ENCODE measurements at places on chromosomes 4 and X. TPM values are rescaled to one million over a fixed set of nuclear protein-coding genes. Genes with fewer than 3 reads are reported as not detected.

DNA sequence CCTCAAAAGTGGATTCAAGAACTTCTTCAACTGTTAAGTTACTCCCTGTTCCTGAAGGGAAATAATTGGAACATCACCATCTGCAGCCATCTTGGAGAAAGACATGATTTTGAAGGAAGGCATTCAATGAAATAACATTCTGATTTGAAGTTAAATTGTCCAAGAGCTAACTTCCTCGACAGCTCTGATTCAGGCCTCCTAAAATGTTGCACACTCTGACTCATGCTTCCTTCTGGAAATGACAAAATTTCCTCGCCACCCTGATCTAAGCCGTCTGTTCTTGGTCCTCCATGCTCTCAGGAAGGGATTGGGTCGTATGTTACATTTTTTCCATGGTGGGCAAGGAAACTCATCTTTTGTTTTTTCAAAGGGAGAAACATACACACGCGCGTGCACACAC lies 496.9 kb upstream of the DIPK2B start:
- no peak for DNase-seq

- no peak for DNase-seq
These were observed 2.2 kb upstream of the SLC38A5 start for GRCh38 chrX:48472225-48472624.

- no peak for DNase-seq
These were observed 12.4 kb upstream of the LONRF3 start for GRCh38 chrX:118961866-118962560.

GRCh38 chr4:147901916-147902315 lies 170.0 kb downstream of the ARHGAP10 start:
- no peak for DNase-seq

GRCh38 chr4:175947117-175947722 lies 118.4 kb upstream of the WDR17 start:
- peak; percentile 18 for DNase-seq

GRCh38 chr4:185665655-185666054 lies 130.3 kb upstream of the PDLIM3 start:
- DNase-seq: no peak

- no peak for DNase-seq
These were observed 141.0 kb downstream of the PDHA2 start for GRCh38 chr4:95980877-95981360.

- DNase-seq: no peak
These were observed 13.2 kb downstream of the DOK7 start for GRCh38 chr4:3476341-3476747.

GRCh38 chr4:141388481-141388880 lies 167.8 kb downstream of the ZNF330 start:
- no peak for DNase-seq

- no peak for DNase-seq
These were observed 184.0 kb upstream of the NEIL3 start for GRCh38 chr4:177125656-177126055.

- DNase-seq: no peak
These were observed 225.5 kb upstream of the JADE1 start for GRCh38 chr4:128583753-128584712.

DNA sequence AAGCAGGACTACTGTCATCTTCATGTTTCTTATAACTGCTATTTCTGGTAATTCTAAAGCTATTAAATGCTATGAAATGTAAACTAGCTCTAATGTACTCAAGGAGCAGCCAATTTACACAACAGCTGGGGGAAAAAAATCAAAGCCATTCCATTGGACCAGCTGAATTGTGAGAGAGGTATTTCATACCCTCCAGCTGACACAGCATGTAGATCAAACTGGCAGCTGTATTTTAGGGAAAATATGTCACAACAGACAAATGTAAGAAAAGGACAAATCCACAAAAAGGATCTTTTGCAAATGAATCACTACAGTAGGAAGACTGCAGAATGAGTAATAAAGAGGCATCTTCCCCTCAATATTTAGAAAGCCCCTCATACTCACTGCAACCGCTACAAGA lies 65.2 kb upstream of the FAM47B start:
- DNase-seq: no peak

Gene PRR32
- not detected for polyA plus RNA-seq

Gene FMR1NB
- polyA plus RNA-seq: not detected

Gene MAMLD1
- polyA plus RNA-seq: 7.5 TPM

Gene ARR3
- polyA plus RNA-seq: 1.6 TPM

Gene RAB9B
- polyA plus RNA-seq: 3.2 TPM

Gene CENPI
- polyA plus RNA-seq: 13.9 TPM

Gene PLAC8
- 2.9 TPM for polyA plus RNA-seq

All from left kidney (tissue), 8 donors.